ENCODE measurements at places on chromosomes 3 and 15. TPM values are rescaled to one million over a fixed set of nuclear protein-coding genes. Genes with fewer than 3 reads are reported as not detected.

Gene SPTBN5
- 0.96 TPM for total RNA-seq

Gene DNAH12
- total RNA-seq: not detected

- no peaks in the 10 kb centered on the region for H3K36me3 ChIP-seq
- H3K27me3 ChIP-seq: no peaks in the 10 kb centered on the region
- DNase-seq: no peak
Observed at GRCh38 chr3:112925969-112926368, 48.9 kb downstream of the CD200R1 start.

GRCh38 chr3:188523291-188523690 lies 369.3 kb downstream of the LPP start:
- no peak overlapping the region for H3K4me3 ChIP-seq
- no peaks in the 10 kb centered on the region for H3K4me1 ChIP-seq
- no peak overlapping the region for H3K27ac ChIP-seq
- DNase-seq: no peak

DNA sequence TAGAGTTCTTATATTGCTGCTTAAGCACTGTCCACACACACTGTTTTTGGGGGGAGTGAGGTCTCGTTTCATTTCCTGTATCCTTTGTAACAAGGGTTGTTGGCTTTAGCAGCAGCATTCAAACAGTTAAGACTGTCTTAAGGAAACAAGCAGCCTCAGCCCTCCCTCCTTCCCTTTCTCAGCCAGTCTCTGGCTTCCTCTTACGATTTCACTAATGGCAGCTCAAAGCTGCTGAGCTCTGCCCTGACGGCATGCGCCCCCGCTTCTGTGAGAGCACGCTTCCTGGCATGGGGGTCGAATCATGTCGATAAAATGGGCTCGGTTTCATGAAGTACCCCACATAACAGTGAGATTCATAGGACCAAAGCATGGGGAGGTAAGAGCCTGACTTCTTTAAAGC lies 105.0 kb downstream of the KLHL25 start:
- H3K27me3 ChIP-seq: no peaks in the 10 kb centered on the region
- H3K36me3 ChIP-seq: peaks cover 5% of the 10 kb centered on the region
- no peak overlapping the region for H3K4me3 ChIP-seq

DNA sequence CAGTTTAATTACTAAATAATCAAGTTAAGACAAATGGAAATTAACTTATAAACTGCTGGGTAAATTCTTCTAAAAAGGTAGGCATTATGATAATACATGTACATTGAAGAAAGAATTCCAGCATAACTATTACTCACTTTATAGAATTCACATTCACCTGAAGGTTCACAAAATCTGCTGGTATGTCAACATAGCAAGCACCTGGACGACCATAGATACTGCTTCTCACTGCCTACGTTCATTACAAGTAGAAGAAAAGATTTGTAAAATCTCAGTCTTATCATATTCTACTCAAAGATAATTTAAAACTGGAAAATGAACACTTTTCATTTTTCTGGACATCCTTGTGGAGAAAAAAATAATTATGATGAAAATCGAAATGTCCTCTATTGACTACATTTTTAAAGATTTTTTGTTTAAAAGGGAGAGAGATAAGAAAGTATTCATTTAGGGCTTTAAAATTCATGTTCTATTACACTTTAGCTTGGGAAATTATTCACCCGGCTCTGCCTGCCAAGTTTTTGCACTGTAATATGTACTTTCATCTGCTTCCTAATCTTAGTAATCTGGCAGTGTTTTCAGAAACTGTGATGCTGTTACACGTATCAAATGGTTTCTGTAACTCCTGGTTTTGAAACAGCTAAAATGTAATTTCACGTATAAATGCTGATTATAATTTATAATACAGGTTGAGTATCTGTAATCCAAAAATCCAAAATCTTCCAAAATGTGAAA lies 16.1 kb downstream of the HACL1 start:
- H3K4me3 ChIP-seq: no peak overlapping the region
- no peaks in the 10 kb centered on the region for H3K27me3 ChIP-seq

GRCh38 chr15:40069178-40070165 lies 30.5 kb upstream of the SRP14 start:
- peaks cover 24% of the 10 kb centered on the region for H3K4me1 ChIP-seq
- peak overlapping the region; percentile 23 for H3K4me3 ChIP-seq
- no peaks in the 10 kb centered on the region for H3K27me3 ChIP-seq
- no peak overlapping the region for H3K27ac ChIP-seq

Gene P3H2
- 0.76 TPM for total RNA-seq

GRCh38 chr3:32843510-32844321 lies 25.9 kb downstream of the TRIM71 start:
- H3K27me3 ChIP-seq: no peaks in the 10 kb centered on the region
- H3K36me3 ChIP-seq: no peaks in the 10 kb centered on the region
- no peak overlapping the region for H3K27ac ChIP-seq
- no peak overlapping the region for H3K4me3 ChIP-seq

- H3K36me3 ChIP-seq: no peaks in the 10 kb centered on the region
- no peaks in the 10 kb centered on the region for H3K4me1 ChIP-seq
- no peak for DNase-seq
- H3K27ac ChIP-seq: no peak overlapping the region
Observed at GRCh38 chr3:148513096-148513543, 184.6 kb upstream of the AGTR1 start.

Gene VIPR1
- total RNA-seq: 9.6 TPM

Gene PYGO1
- total RNA-seq: 0.34 TPM

Gene GOLGA8Q
- not detected for total RNA-seq

- no peaks in the 10 kb centered on the region for H3K4me1 ChIP-seq
- DNase-seq: no peak
- H3K36me3 ChIP-seq: no peaks in the 10 kb centered on the region
- H3K4me3 ChIP-seq: no peak overlapping the region
- H3K27ac ChIP-seq: no peak overlapping the region
Observed at GRCh38 chr3:73718326-73719110, 93.8 kb upstream of the PDZRN3 start.

Gene ABI3BP
- 0.15 TPM for total RNA-seq

GRCh38 chr3:21913791-21914190 lies 162.8 kb upstream of the ZNF385D start:
- no peaks in the 10 kb centered on the region for H3K36me3 ChIP-seq
- H3K27ac ChIP-seq: no peak overlapping the region
- H3K27me3 ChIP-seq: no peaks in the 10 kb centered on the region
- H3K4me1 ChIP-seq: no peaks in the 10 kb centered on the region
- H3K4me3 ChIP-seq: no peak overlapping the region

GRCh38 chr15:68672781-68673205 lies 94.0 kb downstream of the CORO2B start:
- no peak overlapping the region for H3K4me3 ChIP-seq
- no peak overlapping the region for H3K27ac ChIP-seq
- H3K4me1 ChIP-seq: peaks cover 18% of the 10 kb centered on the region
- no peak for DNase-seq

Gene MOBP
- not detected for total RNA-seq

GRCh38 chr3:100602506-100603444 lies 6.6 kb upstream of the ADGRG7 start:
- H3K4me3 ChIP-seq: no peak overlapping the region
- H3K27ac ChIP-seq: no peak overlapping the region
- H3K27me3 ChIP-seq: no peaks in the 10 kb centered on the region
- H3K36me3 ChIP-seq: no peaks in the 10 kb centered on the region
- peaks cover 3% of the 10 kb centered on the region for H3K4me1 ChIP-seq
- DNase-seq: peak; percentile 12

GRCh38 chr3:43089081-43089480 lies 16.8 kb downstream of the POMGNT2 start:
- no peaks in the 10 kb centered on the region for H3K4me1 ChIP-seq
- no peaks in the 10 kb centered on the region for H3K36me3 ChIP-seq
- no peak for DNase-seq
- no peak overlapping the region for H3K27ac ChIP-seq
- H3K27me3 ChIP-seq: no peaks in the 10 kb centered on the region

DNA sequence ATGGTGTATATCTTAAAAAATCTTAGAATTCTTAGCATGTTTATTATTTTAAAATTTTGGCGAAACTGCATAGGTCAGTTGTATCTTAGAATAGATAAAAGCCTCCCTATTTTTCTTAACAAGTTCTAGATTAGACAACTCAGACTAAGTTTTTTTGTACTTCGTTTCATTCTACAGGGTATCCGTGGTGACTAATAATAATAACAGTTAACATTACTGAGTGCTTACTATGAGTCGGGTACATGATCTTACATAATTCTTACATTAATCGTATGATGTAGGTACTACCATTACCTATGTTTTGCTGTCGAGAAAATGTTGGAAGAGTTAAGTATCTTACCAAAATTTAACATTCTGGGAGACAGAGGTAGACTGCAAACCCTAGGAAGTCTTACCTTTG lies 60.7 kb downstream of the UBE2E2 start:
- no peaks in the 10 kb centered on the region for H3K27me3 ChIP-seq
- DNase-seq: no peak
- H3K36me3 ChIP-seq: no peaks in the 10 kb centered on the region
- no peak overlapping the region for H3K27ac ChIP-seq
